Ovary (tissue), 10 donors: ENCODE measurements at places on chromosomes 3 and 15. TPM values are rescaled to one million over a fixed set of nuclear protein-coding genes. Genes with fewer than 3 reads are reported as not detected.

GRCh38 chr3:170815340-170815739 lies 54.7 kb downstream of the RPL22L1 start:
- H3K4me3 ChIP-seq, result no peak overlapping the region
- no peaks in the 10 kb centered on the region for H3K27me3 ChIP-seq
- peaks cover 14% of the 10 kb centered on the region for H3K4me1 ChIP-seq
- no peak overlapping the region for H3K27ac ChIP-seq
- DNase-seq, result no peak

GRCh38 chr15:33008284-33008995 lies 186.1 kb downstream of the FMN1 start:
- no peaks in the 10 kb centered on the region for H3K27me3 ChIP-seq
- DNase-seq, result no peak
- H3K4me1 ChIP-seq, result no peaks in the 10 kb centered on the region
- no peak overlapping the region for H3K4me3 ChIP-seq

DNA sequence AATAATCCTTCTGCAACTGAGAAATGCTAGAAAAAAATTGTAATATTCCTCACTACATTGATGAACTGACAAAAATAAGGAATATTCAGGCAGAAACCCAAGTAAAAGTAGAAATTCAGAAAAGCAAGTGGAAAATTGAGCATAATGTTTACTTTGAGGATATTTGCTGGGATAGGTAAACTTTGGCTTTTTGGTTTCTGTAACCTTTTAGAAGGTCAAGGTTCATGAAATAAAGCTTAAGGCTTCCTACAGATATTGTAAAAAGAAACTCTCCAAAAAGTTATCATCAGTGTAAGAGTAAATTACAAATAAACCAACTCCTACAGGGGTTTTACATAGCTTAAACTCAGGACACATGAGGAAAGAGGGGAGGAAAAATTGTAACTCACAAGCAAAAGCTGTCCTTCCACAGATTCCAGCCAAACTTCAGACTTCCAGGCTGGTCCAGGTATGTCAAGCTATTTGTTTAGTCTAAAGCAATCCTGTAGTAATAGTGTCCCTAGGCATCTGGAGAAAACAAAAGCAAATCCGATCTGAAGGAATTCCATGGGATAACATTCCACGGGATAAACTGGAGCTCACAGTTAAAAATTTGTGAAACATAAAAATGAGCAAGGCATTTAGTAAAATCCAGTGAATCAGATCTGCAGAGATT lies 21.1 kb downstream of the C3orf70 start:
- no peaks in the 10 kb centered on the region for H3K27me3 ChIP-seq
- H3K4me1 ChIP-seq, result no peaks in the 10 kb centered on the region
- no peaks in the 10 kb centered on the region for H3K36me3 ChIP-seq
- H3K4me3 ChIP-seq, result no peak overlapping the region
- H3K27ac ChIP-seq, result no peak overlapping the region

- H3K4me3 ChIP-seq, result no peak overlapping the region
- H3K27me3 ChIP-seq, result no peaks in the 10 kb centered on the region
- no peaks in the 10 kb centered on the region for H3K36me3 ChIP-seq
- H3K4me1 ChIP-seq, result no peaks in the 10 kb centered on the region
- no peak for DNase-seq
Observed at GRCh38 chr3:65776494-65776893, 262.2 kb downstream of the MAGI1 start.

Gene GHRL
- 2.4 TPM for total RNA-seq

Gene PIERCE2
- total RNA-seq, result 0.35 TPM

GRCh38 chr3:46089237-46090011 lies 62.1 kb upstream of the XCR1 start:
- peaks cover 6% of the 10 kb centered on the region for H3K4me1 ChIP-seq
- no peaks in the 10 kb centered on the region for H3K27me3 ChIP-seq
- H3K36me3 ChIP-seq, result no peaks in the 10 kb centered on the region
- DNase-seq, result no peak
- no peak overlapping the region for H3K27ac ChIP-seq

DNA sequence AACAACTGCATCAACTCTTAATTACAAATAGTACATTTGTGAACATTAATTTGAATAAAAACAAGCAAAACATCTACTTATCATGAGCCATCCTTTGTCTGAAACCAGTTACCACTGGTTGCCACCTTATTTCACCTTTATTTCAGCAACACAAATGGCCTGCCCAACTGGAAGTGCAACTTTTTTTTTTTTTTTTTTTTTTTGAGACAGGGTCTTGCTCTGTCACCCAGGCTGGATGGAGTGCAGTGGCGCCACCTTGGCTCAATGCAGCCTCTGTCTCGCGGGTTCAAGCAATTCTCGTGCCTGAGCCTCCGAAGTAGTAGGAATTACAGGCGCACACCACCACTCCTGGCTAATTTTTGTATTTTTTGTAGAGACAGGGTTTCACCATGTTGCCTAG lies 13.1 kb downstream of the WDR82 start:
- H3K36me3 ChIP-seq, result no peaks in the 10 kb centered on the region
- peaks cover 4% of the 10 kb centered on the region for H3K4me1 ChIP-seq
- no peak overlapping the region for H3K4me3 ChIP-seq
- no peak overlapping the region for H3K27ac ChIP-seq

DNA sequence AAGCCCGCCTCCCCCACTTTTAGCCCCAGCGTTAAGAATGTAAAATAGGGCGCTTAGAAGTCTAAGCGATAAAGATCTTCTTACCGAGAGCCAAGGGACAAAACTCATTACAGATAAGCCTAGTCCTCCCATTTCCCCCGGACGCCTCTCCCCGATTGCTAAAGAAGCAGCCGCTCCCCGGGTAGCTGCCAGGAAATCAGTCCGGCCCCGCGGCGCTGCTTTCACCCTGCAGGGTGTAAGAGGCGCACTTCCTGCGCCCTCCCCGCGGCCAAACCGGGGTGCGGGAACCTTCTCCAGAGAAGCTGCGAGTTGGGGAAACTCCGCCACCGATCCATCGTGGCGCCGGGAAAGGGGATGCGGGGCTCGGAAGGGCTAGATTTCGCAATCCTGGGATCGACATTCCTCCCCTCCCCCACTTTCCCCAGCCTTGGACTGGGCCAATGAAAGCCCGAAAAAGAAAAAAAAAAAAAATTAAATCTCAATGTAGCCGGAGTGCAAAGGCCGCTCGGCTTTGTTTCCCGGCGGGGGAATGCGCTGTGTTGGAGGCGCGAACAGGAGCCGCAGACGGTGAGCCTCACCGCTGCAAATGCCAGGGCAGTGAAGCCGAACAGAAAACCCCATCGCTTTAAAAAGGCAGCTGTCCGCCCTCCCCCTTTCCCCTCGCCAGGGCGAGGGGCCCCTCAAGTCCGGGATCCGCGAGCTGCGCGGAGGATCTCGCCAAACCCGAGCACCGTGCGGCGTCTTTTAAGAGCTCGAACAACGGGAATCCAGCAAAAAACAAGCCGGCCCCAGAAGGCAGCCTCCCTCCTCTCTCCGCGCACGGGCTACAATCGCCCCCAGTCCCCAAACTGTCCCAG lies 626 bp upstream of the PTPRG start:
- no peaks in the 10 kb centered on the region for H3K36me3 ChIP-seq
- peak overlapping the region; percentile 85 for H3K27ac ChIP-seq
- H3K4me1 ChIP-seq, result no peaks in the 10 kb centered on the region
- peak overlapping the region; percentile 62 for H3K4me3 ChIP-seq
- H3K27me3 ChIP-seq, result no peaks in the 10 kb centered on the region

- H3K4me1 ChIP-seq, result no peaks in the 10 kb centered on the region
- no peak overlapping the region for H3K4me3 ChIP-seq
- no peak for DNase-seq
- no peaks in the 10 kb centered on the region for H3K27me3 ChIP-seq
Observed at GRCh38 chr3:51808934-51809333, 29.9 kb upstream of the IQCF6 start.

DNA sequence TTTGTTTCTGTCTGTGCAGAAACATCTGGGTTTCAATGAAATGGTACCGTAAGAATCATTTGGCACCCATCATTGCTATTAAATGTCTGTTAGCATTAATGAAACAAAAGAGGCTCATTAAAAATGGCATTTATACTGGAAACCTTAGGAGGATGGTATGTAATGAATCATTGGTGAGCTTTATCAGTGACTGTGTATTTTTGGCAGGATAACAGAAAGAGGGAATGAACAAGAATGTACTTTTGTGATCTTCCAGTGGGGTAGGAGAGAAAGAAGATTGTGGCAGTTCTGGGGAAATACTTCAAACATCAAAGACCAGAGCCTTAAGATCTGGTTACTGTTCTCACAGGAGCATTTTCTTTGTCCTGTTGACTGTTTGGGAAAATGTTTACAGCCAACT lies 4.7 kb upstream of the DCBLD2 start:
- H3K4me1 ChIP-seq, result peaks cover 1% of the 10 kb centered on the region
- H3K27ac ChIP-seq, result no peak overlapping the region
- H3K36me3 ChIP-seq, result no peaks in the 10 kb centered on the region

GRCh38 chr15:37121492-37121891 lies 21.1 kb upstream of the MEIS2 start:
- no peak overlapping the region for H3K27ac ChIP-seq
- H3K27me3 ChIP-seq, result no peaks in the 10 kb centered on the region
- no peaks in the 10 kb centered on the region for H3K36me3 ChIP-seq
- DNase-seq, result no peak

DNA sequence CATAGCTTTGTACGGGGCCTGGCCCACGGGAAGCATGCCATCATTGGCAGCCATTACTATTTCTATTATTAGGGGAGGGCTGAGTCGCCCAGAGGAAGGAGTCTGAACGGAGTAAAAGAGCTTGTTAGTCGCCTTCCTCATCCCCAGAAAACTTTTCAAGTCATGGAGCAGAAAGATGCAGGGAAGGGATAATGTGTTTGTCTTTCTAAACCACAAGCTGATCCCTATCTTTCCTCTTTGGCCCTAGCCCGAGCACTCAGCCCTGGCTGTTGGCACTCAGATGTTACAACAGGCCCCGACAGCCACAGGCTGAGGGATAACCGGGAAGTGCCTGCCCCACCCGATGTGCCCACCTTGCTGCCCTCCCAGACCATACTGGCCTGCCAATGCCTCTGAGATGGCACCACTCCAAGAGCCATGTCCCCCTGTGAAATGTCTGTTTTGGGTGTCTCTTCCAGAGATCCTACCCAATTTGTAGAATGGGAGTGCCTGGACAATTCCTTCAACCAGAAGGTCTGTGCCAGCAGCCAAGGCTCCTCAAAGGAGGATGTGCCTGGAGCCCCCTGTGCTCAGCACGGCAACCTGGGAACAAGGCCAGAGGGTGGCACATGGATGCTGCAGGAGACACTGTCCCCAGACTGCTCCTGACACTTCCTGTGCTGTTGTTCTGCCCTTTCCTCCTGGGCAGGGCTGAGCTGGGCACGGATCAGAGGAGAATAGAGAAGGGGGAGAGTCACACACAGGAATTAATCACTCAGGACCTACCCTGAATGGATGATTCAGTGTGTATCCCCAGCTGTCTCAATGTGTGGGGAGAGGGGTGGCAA lies 10.8 kb downstream of the PAK6 start:
- no peaks in the 10 kb centered on the region for H3K27me3 ChIP-seq
- H3K27ac ChIP-seq, result no peak overlapping the region
- no peak overlapping the region for H3K4me3 ChIP-seq

Gene KCNAB1
- 3.1 TPM for total RNA-seq

- H3K4me1 ChIP-seq, result no peaks in the 10 kb centered on the region
- DNase-seq, result no peak
- H3K27ac ChIP-seq, result no peak overlapping the region
- H3K4me3 ChIP-seq, result no peak overlapping the region
Observed at GRCh38 chr3:18641916-18642315, 216.8 kb upstream of the SATB1 start.

GRCh38 chr3:36866368-36866767 lies 78.5 kb downstream of the TRANK1 start:
- DNase-seq, result no peak
- no peaks in the 10 kb centered on the region for H3K36me3 ChIP-seq
- H3K4me3 ChIP-seq, result no peak overlapping the region
- no peaks in the 10 kb centered on the region for H3K27me3 ChIP-seq

Gene PYGO1
- total RNA-seq, result 14.7 TPM

GRCh38 chr3:187979564-187979963 lies 174.4 kb upstream of the LPP start:
- no peak overlapping the region for H3K4me3 ChIP-seq
- no peaks in the 10 kb centered on the region for H3K36me3 ChIP-seq
- no peak overlapping the region for H3K27ac ChIP-seq
- H3K4me1 ChIP-seq, result peaks cover 2% of the 10 kb centered on the region

Gene DUOX1
- total RNA-seq, result 9.2 TPM

GRCh38 chr3:17642474-17642873 lies 100.0 kb downstream of the TBC1D5 start:
- H3K4me1 ChIP-seq, result peaks cover 1% of the 10 kb centered on the region
- no peaks in the 10 kb centered on the region for H3K36me3 ChIP-seq
- no peak for DNase-seq
- no peak overlapping the region for H3K4me3 ChIP-seq
- H3K27ac ChIP-seq, result no peak overlapping the region

GRCh38 chr15:95131131-95131556 lies 899.8 kb downstream of the MCTP2 start:
- H3K4me3 ChIP-seq, result no peak overlapping the region
- H3K27ac ChIP-seq, result no peak overlapping the region
- DNase-seq, result no peak
- H3K36me3 ChIP-seq, result no peaks in the 10 kb centered on the region
- no peaks in the 10 kb centered on the region for H3K27me3 ChIP-seq

GRCh38 chr15:70093481-70094319 lies 4.0 kb downstream of the TLE3 start:
- H3K36me3 ChIP-seq, result no peaks in the 10 kb centered on the region
- no peak for DNase-seq
- no peaks in the 10 kb centered on the region for H3K27me3 ChIP-seq
- H3K27ac ChIP-seq, result no peak overlapping the region

- H3K27ac ChIP-seq, result no peak overlapping the region
- H3K4me3 ChIP-seq, result no peak overlapping the region
- no peaks in the 10 kb centered on the region for H3K4me1 ChIP-seq
- no peaks in the 10 kb centered on the region for H3K27me3 ChIP-seq
- no peaks in the 10 kb centered on the region for H3K36me3 ChIP-seq
Observed at GRCh38 chr15:43299411-43299810, 31.0 kb downstream of the LCMT2 start.

DNA sequence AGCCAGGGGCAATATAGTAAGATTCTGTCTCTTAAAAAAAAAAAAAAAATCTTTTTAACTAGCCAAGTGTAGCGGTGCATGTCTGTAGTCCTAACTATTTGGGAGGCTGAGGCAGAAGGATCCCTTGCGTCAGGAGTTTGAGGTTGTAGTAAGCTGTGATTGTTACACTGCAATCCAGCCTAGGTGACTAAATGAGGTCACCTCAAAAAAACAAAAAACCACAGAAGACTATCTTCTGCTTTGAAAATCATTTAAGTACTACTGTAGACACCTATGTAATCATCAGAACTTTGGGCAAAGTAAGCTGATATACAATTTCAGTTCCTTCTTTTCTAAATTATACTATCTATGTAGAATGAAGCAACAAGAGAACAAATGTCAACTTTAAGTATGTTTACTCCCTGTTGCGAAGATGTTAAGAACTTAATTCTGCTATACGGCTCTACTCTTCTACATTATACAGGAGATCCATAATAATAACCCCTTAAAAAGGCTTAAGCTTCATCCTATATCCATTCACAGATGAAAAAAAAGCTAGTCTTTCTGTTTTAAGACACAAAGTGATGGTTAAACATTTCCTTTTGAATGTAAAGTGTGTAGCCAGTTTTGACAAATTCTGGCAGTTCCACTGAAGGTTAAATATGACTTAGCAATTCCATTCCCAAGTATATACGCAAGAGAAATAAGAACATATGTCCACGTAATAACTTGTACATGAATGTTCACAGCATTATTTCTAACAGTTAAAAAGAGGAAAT lies 15.2 kb downstream of the DAZL start:
- H3K36me3 ChIP-seq, result no peaks in the 10 kb centered on the region

Gene IGDCC3
- 1.2 TPM for total RNA-seq
